ENCODE measurements at places on chromosomes 4 and X.

- DNase-seq, result no peak
These were observed 255.8 kb upstream of the ZFP42 start for GRCh38 chr4:187739771-187740170.

DNA sequence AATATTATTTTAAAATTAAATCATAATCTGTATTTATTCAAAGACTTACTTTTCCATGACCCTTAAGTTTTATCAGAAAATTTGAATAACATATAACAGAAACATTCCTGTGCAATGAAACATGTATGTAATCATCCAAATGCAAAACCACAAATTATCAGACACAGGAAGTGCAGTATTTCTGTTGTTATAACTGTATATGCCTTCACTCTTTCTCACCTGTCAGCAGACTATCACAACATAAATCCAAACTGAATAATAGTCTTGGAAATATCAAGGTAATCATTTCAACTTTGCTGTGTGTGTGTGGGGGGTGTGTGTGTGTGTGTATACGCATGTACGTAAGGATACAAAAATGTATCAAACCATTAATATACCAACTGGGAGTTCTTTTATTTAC lies 285.9 kb downstream of the SLC7A11 start:
- DNase-seq, result no peak

DNA sequence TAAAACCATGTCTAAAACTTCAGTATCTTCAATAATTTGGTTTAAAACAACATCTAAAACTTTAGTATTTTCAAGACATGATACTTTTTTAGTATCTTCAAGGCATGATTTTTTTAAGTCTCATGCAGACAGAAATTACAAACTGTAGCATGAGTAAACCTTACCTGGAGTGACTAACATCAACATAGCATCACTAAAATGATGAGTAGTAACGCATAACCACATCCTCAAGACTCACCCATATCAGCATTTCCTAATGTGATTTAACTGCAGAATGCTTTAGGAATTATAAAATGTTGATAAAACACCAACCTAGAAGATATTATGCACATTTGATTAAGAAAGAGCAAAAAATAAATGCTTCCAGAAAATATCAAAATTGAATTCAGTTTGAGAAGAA lies 19.7 kb upstream of the EDNRA start:
- DNase-seq, result no peak

DNA sequence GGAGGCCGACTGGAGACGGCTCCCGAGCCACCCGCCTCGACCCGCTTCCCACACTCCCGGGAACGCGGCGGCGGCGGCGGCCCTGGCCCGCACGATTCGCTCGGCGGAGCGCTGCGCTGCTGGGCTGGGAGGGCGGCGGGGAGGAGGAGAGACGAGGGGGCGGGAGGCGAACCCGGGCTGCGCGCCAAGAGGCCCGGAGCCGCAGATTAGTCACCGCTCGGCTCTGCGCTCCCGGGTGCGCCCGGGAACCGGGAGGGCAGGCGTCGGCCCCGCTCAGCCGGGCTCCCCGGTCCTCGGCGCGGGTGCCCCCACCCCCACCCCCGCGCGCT lies 11.2 kb upstream of the BCOR start:
- DNase-seq, result no peak

DNA sequence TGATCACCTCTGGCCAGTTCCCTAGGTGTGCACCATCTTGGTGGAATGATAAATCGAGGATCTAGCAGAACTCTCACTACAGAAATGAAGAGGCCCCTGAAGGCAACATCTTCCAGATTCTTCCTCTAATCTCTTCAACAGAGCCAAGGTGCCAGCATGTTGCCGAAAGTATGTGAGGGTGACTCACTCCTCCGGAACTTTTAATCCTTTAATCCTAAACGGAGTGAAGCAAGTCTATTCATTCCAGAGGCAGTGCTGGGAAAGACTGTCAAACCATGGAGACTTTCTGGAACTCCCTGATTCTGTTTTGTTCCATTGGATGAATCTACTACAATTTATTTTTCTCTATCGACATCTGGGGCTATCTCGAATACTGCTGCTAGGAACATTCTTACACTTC lies 68.7 kb downstream of the SUPT20HL2 start:
- DNase-seq, result no peak

- DNase-seq, result no peak
These were observed 17.2 kb upstream of the SMIM14 start for GRCh38 chr4:39655876-39656275.

- DNase-seq, result no peak
These were observed 932 bp downstream of the TLR10 start for GRCh38 chr4:38781854-38782261.

GRCh38 chr4:27000820-27001219 lies 140.2 kb downstream of the STIM2 start:
- DNase-seq, result no peak

DNA sequence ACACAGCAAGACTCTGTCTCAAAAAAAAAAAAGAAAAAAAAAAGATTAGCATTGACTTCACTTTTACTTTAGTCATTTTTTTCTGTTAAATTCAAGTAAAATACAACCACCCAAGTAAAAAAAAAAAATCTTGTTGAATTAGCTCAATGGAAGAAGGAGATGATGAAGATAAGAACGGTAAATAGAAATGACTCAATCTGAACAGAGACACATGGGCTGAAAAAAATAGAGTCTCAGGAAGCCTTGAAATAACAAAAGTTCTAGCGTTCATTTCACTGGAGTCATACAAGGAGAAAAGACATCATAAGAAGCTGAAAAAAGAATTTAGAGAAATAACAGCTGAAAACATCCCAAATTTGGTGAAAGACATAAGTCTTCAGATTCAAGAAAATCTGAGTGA lies 75.5 kb downstream of the CASP3 start:
- DNase-seq, result no peak

DNA sequence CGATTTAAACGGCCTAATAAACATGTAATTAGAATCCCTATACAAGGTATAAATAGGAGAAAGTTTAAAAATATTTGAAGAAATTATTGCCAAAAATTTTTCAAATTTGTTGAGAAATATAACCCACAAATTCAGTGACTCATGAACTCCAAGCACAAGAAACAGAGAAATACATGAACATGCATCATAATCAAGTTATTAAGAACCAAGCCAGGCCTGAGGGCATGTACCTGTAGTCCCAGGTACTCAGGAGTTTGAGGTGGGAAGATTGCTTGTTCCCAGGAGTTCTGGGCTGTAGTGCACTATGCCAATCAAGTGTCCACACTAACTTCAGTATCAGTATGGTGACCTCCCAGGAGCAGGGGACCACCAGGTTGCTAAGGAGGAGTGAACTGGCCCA lies 341.9 kb downstream of the CAMK2D start:
- DNase-seq, result no peak

Data from stimulated activated CD8-positive, alpha-beta memory T cell treated with anti-CD3 and anti-CD28 coated beads, Interleukin-15, amount 100 ng/mL, for 48 hours (primary cell).